NCI-H1694 treated with DMSO at 0.1 percent for 48 hours (cell line): ENCODE measurements at places on chromosomes 1 and 21.

- no peak for DNase-seq
Observed at GRCh38 chr1:218891577-218891976, 282.1 kb upstream of the LYPLAL1 start.

DNA sequence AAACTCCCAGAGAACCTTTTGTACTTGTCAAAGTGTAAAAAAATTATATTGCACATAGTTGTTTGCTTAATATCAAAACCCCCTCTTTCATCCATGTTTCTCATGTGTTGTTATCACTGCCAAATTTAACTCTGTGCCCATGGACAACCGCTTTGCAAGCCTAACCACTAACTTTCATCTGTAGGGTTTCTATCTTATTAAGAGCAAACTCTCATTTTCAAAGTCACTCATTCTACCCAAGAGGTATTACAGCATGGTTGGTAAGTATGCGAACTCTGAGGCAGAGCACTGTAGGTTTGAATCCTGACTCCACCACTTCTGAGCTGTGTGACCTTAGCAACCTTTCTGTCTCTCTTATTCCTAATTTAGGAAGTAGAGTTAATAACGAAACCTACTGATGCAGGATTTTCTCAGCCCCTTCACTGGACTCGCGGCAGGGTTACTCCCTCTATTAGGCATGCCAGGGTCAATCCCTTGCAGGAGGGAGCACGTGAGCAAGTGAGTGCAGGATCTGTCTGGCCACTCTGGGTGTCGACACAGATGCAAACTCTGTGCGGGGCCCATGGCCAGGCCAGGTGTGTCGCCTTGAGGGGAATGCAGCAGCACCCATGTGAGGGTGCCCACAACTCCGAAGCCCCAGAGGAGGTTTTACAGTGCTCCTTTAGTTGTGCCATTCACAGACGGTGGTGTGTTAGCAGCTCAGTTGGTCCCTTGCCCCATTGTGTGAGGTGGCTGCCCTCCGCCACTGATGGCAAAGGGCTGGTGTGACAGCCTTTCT lies 361.5 kb upstream of the ADGRL2 start:
- DNase-seq: no peak

- peak; percentile 45 for DNase-seq
Observed at GRCh38 chr21:31780944-31781343, 49.0 kb upstream of the SCAF4 start.

DNA sequence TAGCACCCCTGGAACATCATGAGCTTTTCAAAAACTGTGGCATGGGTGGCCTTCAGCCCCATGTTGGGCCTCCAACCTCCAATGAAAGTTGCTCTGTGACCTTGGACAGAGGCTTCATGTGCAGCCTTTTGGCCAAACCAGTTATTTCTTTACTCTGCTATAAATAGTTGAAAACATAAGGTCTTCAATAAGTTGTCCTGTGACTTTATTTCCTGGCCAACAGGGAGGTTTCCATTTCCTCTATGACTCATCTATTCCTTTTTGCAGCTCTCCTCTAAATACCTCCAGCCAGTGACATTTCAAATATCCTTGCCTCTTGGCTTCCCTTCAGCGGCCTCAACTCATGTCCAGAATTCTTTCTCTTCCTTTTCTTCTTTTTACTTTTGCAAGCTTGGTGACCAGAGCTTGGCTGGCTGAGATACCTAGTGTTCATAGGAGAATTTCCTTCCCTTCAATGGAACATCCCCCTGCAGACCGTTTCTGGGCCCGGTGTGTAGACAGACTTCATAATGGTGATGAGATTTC lies 22.7 kb upstream of the TRIM67 start:
- no peak for DNase-seq

- DNase-seq: no peak
Observed at GRCh38 chr1:229192853-229193252, 78.1 kb upstream of the RAB4A start.

- peak; percentile 46 for DNase-seq
Observed at GRCh38 chr1:25568090-25568833, 24.9 kb downstream of the LDLRAP1 start.

GRCh38 chr1:154865442-154866256 lies 4.4 kb downstream of the KCNN3 start:
- no peak for DNase-seq

DNA sequence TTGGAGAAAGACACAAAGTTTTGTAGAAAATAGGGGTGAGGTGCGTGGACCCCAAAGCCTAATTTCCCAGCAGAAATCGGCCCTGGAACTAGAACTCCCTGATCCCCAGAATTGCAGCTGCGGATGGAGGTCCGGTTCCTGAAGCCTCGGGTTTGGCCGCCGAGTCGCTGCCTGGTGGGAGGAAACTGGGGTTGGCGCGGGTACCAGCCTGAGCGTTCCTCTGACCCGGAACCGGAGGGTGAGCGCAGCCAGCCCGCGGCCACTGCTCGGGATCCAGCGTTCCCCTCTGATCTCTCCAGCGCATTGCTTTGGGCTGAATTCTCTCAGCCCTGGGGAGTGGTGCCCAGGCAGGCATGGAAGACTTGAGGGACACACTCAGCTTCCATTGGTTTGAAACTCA lies 1.6 kb downstream of the ST6GALNAC5 start:
- DNase-seq: no peak

GRCh38 chr1:87410776-87411480 lies 82.2 kb downstream of the LMO4 start:
- no peak for DNase-seq

GRCh38 chr1:222792744-222793143 lies 22.1 kb upstream of the DISP1 start:
- DNase-seq: peak; percentile 16

- no peak for DNase-seq
Observed at GRCh38 chr21:25170681-25171080, 436.6 kb downstream of the MRPL39 start.

- no peak for DNase-seq
Observed at GRCh38 chr1:10387677-10388386, 11.0 kb upstream of the PGD start.

DNA sequence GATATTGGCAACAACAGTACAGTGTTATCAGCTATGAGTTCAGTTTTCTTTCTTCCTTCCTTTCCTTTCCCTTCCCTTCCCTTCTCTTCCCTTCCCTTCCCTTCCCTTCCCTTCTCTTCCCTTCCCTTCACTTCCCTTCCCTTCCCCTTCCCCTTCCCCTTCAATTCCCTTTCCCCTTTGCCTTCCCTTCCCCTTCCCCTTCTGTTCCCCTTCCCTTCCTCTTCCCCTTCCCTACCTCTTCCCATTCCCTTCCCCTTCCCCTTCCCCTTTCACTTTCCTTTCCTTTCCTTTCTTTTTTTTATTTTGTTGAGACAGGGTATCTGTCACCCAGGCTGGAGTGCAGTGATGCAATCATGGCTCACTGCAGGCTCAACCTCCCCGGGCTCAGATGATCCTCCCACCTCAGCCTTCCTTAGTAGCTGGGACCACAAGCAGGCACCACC lies 72.3 kb upstream of the CAPZB start:
- no peak for DNase-seq

GRCh38 chr1:167782946-167783345 lies 61.2 kb downstream of the MPZL1 start:
- DNase-seq: no peak

GRCh38 chr21:16113052-16113715 lies 383.4 kb downstream of the USP25 start:
- DNase-seq: no peak

DNA sequence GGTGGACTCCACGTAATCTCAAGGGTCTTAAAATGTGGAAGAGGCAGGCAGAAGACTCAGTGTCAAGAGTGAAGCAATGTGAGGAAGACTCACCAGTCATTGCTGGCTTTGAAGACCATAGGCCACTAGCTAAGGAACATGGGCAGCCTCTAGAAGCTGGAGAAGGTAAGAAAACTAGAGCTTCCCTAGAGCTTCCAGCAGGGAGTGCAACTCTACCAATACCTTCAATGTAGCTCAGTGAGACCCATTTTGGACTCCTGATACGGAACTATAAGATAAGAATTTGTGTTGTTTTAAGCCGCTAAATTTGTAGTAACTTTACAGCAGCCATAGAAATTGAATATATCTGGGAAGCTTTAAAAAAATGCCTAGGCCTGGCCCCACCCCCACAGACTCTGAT lies 18.9 kb downstream of the METTL13 start:
- no peak for DNase-seq

GRCh38 chr1:86137436-86137835 lies 19.1 kb downstream of the COL24A1 start:
- no peak for DNase-seq

DNA sequence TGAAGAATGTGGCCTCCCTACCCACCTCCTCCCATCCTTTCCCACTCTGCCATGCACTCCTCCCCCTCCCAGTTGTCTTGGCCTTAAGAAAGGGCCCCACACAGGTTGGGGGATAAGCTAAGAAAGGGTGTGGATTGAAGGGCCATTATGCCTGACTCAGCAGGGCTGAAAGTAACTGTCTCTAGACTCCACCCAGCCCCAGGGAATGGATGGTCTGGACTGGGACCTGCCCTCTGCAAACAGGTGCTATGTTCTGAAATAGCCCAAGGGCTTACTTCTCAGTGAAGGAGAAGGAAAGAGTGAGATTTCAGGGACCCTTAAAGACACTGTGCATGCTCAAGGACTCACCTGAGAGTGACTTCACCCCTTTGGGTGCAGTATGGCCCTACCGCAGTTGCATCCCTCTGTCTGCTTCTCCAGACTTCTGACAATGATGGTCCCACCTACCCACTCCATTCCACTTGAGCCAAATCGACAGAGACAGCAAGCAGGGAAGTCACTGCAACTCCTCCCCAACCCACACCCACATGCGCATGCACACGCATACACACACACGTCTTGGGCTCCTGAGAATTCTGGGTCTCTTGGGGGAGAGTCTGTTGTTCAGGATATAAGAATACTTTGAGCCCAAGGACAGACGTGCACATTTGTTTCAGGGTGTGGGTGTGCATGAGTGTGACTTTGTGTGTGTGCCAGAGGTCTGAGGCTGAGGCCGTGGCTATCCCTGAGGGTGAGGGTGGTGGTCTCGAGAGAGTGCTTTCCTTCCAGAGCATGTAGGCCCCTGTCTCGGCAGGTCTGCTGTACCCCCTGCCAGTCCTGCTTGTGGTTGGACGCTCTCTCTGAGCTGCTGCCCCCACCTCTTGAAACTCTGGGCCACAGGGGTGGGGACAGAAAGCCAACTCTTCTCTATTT lies 231.9 kb downstream of the PTPRU start:
- DNase-seq: no peak

- no peak for DNase-seq
Observed at GRCh38 chr21:42233067-42233961, 14.4 kb downstream of the ABCG1 start.

GRCh38 chr1:27527890-27528817 lies 38.2 kb upstream of the WASF2 start:
- DNase-seq: no peak

- DNase-seq: no peak
Observed at GRCh38 chr1:27042670-27043069, 30.0 kb upstream of the TENT5B start.

DNA sequence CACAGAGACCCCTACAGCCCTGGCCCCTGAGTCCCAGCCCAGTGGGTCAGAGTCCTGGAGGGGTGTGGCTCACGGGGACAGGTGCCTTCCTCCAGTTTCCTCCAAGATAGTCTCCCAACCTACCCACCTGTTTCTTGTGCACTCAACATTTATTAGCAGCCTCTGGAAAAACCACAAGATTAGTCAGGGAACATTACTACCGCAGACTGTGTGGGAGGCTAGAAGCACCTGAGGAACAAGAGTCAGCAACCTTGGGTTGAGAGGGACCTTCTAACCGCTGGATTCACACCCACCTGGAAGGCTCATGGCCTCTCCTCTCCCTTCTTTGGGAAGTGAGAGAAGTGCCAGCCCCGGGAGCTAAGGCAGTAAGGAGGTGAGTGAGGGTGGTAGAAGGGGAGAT lies 22.5 kb upstream of the IKBKE start:
- DNase-seq: no peak
